ENCODE measurements at places on chromosomes 4 and X.

DNA sequence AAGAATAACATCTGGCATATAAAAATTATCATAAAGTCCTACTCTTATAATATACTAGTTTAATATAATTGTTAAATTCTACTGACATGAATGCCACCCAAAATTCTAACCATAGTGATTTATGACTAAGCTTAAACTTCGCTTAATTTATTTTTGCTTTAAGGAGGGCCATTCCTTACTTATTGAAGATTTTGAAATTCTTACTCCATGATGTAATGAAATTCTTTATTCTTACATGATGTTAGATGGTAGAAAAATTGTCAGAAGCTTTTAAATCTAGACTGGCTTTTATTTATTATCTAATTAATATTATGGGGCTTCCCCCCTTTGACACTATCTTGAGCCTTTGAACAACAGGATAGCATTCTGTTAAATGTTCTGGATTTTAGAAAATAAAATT, 19.5 kb upstream of the SUPT20HL2 start:
- DNase-seq, result no peak

GRCh38 chr4:78484574-78484973, 67.0 kb upstream of the ANXA3 start:
- DNase-seq, result no peak

DNA sequence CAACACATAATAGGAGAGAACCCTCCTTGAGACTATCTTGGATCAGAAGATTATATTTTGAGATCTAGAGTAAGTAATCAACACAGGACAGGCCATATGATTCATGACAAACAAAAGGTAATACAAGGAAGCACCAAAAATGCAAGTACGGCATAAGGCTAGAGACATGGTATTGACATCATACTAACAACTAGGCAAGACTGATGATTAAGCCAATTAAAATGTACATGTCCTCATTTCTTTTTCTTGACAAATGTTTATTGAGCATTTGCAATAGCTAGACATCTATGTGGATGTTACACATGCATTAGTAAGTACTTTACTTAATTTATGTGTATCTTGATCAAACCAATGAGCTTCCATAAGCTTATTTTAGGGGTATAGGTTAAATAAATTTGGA, 695.7 kb upstream of the GALNTL6 start:
- no peak for DNase-seq

- no peak for DNase-seq
Measured at GRCh38 chr4:120446051-120446567, 379.5 kb upstream of the MAD2L1 start.
